ENCODE measurements at places on chromosomes 12 and 14.

DNA sequence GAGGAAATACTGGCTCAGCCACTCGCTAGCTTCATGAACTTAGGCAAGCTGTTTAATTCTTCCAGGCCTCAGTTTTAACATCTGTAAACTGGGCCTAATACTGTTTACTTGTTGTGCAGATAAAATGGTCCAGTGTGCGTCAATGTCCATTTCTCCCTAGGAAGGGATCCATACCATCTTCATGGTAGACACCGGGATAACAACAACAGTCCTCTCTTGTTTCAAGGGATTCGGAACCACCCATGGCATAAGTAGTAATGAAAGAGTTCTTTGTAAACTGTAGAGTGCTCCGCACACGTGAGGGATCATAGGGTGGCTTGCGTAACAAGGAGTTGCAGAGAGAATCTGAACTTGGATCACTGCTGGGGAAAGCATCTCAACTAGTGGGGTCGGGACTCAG lies 17.3 kb upstream of the CHGA start:
- DNase-seq, result no peak

GRCh38 chr12:20421421-20421820 lies 53.1 kb downstream of the PDE3A start:
- no peak for DNase-seq

- no peak for DNase-seq
Observed at GRCh38 chr14:95228240-95228639, 70.9 kb upstream of the DICER1 start.

DNA sequence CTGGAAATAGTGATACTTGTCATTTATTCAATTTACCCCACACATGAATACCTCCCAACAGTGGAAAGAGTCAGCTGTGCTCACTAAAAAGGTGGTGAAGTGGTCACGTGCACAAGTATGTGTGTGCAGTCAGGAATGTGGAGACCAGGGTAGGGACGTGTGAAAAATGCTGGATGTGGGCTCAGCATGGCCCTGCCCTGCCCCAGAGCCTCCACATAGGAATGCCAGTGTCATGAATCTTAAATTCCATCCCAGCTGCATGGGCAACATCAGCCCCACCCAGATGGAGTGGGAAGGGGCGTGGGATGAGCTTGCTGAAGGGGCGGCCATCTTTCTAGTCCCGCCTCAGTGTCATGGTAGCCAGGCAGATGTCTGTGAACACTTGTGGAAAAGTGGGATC lies 87.7 kb downstream of the C12orf75 start:
- no peak for DNase-seq
